Bone marrow (tissue), 2 donors: ENCODE measurements at places on chromosomes 2 and 18.

DNA sequence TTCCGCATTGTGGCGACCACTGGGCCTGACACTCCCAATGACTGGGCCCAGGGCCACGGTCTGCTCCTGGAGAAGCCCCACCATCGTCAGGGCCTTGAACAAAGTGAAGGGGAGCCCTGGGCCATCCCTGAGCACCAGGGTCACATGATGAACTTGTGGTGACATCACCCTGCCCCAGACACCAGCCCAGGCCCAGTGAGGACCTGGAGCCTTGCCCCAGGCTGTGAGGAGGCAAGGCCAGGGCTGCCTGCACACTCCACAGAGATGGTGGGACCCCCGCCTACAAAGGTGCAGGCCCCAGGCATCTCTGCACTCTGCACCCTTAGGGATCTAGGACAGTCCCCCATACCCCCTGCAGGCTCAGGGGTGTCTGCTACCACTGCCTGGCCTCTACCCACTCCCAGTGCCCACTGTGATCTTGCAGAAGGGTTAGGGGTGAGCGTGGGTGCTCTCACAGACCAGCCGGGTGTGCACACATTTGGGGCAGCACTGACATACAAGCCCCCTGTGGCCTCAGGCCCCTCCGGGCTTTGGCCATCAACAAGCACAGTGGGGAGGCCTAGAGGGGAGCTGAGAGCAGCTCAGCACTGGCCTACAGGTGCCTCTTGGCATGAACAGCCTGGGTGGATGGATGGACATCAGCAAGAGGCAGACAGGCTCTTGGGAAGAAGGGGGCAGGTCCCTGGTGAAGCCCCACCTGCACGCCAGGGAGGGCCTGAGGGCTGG is 624.0 kb upstream of the LRRTM4 start:
- DNase-seq, result no peak

DNA sequence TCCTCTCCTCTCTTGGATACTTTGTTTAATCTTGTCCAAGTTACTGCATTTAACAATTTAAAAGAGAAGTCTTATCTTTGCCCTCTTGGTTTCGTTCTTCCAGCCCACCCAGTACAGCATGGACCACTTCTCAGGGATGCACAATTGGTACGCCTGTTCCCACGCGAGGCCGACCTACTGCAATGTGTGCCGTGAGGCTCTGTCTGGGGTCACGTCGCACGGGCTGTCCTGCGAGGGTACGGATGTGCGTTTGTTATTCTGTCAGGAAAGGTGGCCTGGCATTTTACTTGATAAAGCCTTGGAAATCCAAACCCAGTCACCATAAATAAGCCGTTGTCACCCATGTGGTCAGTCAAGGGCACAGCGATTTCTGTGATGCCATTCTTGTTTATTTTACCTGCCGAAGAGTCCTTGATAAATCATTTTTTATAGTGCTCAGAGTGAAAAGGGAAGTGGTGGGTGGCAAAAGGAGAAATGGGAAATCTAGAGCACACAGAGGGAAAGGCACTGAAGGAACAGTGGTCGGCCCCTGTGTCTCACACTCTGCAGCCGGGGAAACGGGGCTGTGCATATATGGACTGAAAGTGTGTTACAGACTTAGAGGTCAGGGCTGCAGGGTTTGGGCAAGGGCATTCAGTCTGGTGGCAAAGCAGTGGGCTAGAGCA is 80.5 kb downstream of the DGKD start:
- no peak for DNase-seq

- DNase-seq, result no peak
These were observed 88.7 kb upstream of the MEIS1 start for GRCh38 chr2:66346231-66346664.

DNA sequence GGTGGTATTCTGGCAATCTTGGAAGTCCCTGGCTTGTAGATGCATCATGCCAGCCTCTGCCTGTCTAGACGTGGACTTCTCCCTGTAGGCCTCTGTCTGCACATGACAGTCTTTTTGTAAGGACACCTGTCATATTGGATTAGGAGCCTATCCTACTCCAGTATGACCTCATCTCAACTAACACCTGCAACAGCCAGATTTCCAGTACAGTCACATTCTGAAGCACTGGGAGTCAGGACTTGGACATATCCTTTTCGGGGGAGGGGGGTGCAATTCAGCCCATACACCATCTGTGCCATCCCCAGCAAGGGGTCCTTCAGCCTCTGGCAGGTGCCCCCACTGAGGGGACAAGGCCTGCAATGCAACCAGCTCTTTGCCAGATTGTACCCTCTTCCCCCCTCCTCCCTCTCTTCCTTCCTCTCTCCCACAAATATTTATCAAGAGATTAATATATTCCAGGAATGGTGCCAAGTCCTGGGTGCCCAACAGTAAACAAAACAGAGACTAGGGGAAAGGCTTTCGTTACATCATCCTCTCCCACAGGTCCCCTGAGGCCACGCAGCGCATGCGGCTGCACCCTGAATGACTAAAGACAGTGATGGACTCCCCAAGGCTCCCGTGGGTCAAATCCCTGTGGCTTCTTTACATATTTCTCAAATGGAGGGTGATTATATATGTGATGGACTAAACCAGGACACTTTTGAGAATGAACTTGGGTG is 20.5 kb upstream of the MYCN start:
- no peak for DNase-seq

DNA sequence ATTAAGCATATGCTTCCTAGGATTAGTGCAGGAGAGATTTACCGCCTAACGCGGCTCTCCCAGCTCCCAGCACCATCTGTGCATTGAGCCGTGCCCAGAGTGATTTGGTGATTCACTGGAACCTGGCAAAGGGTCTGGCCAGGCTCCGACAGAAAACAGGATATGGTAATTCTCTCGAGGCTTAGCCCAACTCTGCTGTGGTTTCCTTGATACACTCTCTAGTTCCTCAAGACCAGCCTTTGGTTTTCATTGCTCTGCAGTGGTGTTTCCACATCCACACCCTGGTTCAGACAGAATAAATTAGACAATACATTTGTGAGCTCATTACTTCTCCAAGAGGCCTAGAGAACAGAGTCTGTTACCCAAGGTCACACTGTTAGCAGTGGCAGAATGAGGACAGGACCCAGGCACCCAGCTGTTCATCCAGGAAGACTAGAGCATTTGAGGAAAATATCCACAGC is 23.0 kb upstream of the SMAD2 start:
- peak; percentile 22 for DNase-seq

DNA sequence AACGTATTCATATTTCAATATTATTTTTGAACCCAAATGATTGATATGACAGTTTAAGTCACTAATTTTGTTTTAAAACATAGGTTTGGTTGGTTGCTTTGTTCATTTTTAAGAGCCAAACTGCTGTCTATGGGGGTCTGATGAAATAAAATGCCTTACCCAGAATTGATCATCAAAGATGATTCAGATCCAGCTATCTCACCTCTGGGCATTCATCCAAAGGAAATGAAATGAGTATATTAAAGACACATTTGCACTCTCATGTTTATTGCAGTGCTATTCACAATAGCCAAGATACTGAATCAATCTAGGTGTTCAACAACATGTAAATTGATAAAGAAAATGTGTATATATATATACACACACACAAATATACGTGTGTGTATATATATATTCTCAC is 326.9 kb upstream of the GULP1 start:
- DNase-seq, result no peak

DNA sequence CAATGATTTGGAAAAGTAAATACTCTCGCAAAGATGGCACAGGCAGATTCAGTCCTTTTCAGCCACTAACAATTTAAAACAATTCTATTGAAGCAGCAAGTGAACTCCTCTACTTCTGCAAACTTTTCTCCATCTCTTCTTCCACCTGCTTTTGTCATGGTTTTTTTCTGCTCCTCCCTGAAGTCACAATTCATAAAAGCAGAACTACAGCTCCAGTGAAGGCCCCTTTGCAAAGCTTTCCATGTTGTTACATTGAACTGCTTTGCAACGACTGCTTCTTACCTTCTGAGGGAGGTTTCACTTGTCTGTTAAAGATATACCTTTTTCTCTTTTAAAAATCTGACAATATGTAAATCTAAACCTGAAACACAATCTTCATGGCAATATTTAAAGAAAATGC is 3.7 kb upstream of the SERTAD2 start:
- DNase-seq, result no peak

DNA sequence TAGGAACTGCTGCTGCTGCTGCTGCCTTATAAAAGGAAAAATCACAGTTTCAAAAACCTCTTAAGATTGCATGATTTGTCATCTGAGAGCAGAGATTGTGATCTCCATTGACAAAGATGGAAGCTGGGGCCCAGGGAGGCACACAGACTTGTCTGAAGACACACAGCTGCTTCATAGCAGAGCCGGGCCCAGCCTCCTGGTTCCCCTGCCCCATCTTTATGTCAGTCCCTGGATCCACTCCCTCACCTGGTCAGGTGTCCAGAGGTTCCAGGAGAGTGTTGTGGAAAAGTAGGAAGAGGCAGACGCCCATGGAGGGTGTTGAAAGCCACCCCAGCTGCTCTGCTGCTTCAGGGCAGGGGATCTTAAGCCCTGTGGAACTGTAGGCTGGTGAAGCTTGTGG is 20.0 kb downstream of the STEAP3 start:
- no peak for DNase-seq

- no peak for DNase-seq
These were observed 572.3 kb downstream of the PLCL1 start for GRCh38 chr2:198376677-198377076.

DNA sequence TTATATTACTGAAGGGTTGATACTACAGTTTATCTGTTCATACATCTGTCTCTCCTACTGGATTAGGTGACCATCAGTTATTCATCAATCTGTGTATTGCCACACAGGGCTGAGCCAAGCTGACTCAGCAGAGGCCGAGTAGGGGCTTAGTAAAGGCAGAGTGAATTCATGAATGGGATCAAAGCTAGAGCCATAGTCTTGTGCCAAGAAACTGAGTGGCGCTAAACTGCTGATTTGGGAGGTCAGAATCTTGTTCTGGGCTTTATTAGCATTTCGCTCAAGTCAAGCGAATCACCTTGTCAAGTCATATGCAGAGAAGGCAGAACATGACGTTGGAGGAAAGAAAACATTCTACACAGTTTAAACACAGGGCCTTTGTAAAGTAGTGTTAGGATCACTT is 34.1 kb downstream of the SOCS6 start:
- DNase-seq, result no peak

DNA sequence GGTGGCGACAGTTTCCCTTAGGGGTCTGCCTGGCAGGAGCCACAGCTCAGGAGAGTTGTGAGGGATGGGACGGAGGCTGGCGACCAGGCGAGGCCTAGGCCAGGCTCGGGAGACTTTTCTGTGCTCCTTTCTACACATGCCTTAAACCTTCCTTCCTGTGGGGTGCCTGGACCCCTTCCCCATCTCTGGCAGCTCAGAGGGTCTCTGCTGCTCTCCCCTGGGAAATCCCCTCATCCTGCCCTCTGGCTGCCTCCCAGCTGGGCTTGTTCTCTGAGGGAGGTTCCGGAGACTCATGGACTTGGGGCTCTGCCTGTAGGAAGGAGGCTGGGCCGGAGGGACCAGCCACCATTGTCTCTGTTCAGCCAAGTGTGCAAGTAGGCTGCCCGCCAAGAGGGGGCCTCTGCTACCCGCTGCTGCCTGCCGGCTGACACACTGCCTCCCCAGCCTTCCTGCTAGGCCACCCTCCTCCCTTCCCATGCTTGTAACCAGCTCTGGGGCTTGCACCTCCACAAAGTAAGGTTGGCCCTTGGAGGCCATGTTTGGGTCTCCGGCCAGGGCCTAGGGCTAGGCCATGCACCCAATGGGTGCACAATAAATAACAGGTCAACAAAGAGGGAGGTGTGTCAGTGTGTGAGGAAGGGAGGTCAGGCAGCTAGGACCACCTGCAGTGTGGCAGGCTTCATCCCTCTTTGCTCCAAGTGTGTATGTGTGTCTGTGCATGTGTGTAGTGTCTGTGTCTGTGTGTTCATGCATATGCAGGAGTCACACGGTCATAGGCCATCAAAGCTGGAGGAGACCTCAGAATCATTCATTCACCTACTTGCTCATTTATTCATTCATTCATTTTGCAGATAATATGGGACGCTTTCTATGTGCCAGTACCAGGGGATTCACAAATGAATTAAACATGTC is 28.8 kb downstream of the PSD4 start:
- no peak for DNase-seq

GRCh38 chr2:191240871-191241270 is 4.3 kb upstream of the MYO1B start:
- no peak for DNase-seq

- no peak for DNase-seq
These were observed 1157.5 kb upstream of the ZEB2 start for GRCh38 chr2:145677371-145677770.

DNA sequence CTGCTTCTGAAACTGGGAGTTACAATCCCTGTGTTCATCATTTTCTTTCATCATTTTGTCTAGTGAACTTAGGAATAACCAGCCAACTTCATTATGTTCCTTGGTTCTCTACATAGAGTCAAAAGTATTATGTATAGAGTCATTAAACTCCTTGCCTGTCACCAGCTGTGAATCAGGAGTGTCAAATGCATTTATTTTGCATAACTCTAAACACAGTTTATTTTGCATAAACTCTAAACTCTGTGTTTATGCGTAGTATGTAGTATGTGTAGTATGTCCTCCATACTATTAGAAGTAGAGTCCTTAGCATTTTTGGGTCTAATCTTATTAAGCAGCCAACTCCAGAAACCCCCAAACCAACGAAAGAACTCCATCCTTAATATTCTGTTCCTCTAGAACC is 164.4 kb downstream of the EVA1A start:
- no peak for DNase-seq

- no peak for DNase-seq
These were observed 94.8 kb upstream of the ALKAL2 start for GRCh38 chr2:382728-383022.

DNA sequence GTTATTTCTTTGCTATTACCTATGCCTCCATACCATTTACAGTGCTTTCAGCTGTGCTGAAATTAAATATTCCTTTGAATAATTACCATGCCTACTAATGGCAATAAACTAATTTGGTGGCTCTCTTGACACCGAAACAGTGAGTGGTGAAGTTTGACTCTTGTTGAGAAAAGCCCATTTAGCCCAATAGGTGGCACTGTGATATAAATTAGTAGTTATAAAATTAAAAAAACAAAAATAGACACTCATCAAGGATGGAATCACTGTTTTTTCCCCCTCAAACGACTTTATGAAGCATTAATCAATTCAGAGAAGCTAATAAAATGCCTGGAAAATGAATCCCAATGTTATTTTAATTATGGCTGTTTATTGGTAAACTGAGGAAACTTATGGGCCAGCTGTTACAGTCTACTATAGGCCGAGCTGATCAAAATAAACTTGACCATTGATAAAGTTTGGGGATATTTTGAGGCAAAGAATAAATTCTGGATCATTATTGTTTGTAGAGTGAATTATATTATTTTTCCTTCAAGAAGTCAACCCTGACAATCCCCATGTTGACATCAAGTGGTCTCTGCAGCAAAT is 339.6 kb downstream of the TRIB2 start:
- no peak for DNase-seq

DNA sequence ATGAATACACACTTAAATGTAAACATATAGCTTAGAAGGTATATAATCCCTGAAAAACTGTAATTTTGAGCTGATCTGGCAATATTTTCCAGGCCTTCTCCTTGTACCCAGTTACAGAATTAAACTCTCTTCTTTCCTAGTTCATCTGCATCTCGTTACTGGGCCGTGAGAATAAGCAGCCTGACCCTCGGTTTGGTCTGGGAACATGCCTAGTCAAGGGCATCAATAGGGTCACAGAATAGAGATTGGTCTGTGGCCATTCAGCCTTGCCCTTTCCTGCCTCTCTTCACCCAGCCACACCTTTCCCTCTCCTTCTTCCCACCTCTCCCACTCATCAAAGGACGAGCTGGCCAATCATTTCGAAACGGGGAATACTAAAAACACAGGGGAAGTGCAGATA is 27.3 kb downstream of the SULT1C2 start:
- no peak for DNase-seq

- no peak for DNase-seq
These were observed 239.0 kb downstream of the OSR1 start for GRCh38 chr2:19119326-19120001.
